ENCODE measurements at places on chromosomes 3 and 15. TPM values are rescaled to one million over a fixed set of nuclear protein-coding genes. Genes with fewer than 3 reads are reported as not detected.

The KCNMB2 gene
- total RNA-seq: 0.27 TPM

The RLBP1 gene
- not detected for total RNA-seq

The CCDC54 gene
- not detected for total RNA-seq

The SAMMSON gene
- total RNA-seq: 0.39 TPM

The ACOX2 gene
- 0.56 TPM for total RNA-seq

The ARID3B gene
- 2.5 TPM for total RNA-seq

The SLC28A1 gene
- total RNA-seq: not detected

The KBTBD13 gene
- total RNA-seq: not detected

The TNFAIP8L3 gene
- 6.1 TPM for total RNA-seq

The CTXN2 gene
- total RNA-seq: not detected

GRCh38 chr3:193310914-193311723 is 67.4 kb downstream of the ATP13A5 start:
- no peak for DNase-seq

- no peak for DNase-seq
Measured at GRCh38 chr3:66136597-66136996, 84.2 kb upstream of the SLC25A26 start.

DNA sequence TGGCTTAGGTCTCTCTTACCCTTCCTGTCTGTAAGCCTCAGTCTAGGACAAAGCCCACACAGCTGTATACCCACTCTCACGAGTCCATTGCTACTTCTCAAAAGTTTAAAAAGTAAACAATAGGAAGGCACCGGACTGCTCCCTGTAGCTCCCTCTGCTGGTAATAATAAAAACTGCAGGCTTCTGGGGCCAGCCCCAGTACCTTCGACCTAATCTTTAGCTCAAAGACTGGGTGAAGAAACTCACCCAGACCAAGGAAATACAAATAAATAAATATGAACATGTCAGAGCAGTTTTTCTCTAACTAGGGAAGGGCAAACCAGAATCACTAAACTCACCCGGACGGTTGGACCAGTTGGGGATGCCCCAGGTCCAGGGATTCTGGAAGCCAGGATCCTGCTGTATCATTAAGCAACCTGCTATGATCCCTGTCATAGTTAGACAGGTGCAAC is 5.0 kb downstream of the FAM219B start:
- no peak for DNase-seq

GRCh38 chr15:99443768-99444446 is 121.9 kb upstream of the MEF2A start:
- peak; percentile 77 for DNase-seq

DNA sequence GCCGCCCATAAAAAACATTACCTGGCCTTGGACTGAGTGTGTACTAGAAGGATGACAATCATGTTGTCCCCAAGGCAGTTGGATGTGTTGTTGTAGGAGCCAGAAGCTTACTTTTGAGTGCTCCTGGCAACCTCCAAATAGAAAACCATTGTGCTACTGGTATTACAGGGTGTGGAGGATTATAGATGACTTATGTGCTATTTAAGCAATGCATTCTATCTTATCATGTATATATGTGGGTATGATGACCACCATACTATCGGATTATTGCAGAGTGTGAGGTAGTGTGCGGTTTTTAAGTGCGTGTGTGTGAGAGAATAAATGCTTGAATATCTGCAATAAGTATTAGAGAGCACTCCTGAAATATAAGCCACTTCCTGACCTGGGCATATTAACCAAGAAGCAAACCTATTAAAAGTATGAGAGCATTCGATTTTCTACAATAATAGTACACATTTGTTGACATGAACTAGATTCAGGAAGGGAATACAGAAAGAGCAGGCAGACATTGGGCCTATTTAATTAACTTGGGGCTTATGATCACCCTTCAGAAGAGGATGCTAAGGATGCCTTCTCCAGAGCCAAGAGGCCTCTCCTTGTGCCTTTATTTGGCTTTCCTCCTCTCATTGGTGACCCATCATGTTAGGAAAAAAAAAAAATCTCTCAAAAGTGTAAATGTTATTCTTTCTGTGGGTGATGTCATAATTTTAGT is 11.7 kb upstream of the MBNL1 start:
- no peak for DNase-seq

GRCh38 chr15:89167267-89168176 is 53.9 kb downstream of the RLBP1 start:
- no peak for DNase-seq

GRCh38 chr3:139935016-139935865 is at the start of gene CLSTN2:
CLSTN2 (plus strand) TSS chr3:139935185.
- DNase-seq: no peak

DNA sequence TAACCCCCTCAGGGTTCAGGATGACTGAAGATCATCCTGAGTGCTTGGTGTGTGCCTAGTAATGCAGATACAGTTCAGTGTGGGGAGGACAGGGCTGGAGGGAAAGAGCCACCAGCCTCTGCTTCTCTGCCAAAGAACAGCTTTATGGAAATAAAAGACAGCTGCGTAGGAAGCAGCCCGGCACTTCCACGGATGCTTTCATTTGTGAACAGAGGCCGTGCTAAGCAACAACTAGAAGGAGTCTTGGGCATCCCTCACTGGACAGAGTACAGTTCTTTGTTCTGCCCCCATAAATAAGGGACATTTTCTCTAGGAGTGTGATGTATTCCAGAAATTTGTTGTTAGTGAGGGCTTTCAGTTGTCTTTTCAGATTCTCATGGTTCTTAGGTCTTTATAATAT is 194.8 kb upstream of the RGMA start:
- no peak for DNase-seq

GRCh38 chr3:23762214-23762613 is 43.5 kb upstream of the UBE2E1 start:
- no peak for DNase-seq

DNA sequence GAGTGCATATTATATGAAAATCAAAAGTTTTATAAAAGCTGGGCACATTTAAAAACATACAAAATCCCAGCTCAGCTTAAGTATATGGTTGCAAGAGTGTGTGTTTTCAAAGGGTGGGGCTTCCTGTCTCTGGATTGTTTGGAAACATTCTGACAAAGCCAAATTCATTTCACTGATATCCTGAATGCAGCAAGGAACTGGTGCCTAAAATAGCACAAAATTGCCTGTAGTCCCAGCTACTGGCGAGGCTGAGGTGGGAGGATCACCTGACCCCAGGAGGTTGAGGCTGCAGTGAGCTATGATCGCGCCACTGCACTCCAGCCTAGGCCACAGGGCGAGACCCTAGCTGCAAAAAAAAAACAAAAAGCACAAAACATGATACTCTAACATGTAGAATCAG is 13.0 kb upstream of the TJP1 start:
- no peak for DNase-seq

- DNase-seq: no peak
Measured at GRCh38 chr3:38636464-38636863, 13.0 kb downstream of the SCN5A start.

GRCh38 chr3:112362221-112362620 is 29.3 kb downstream of the CD200 start:
- no peak for DNase-seq

DNA sequence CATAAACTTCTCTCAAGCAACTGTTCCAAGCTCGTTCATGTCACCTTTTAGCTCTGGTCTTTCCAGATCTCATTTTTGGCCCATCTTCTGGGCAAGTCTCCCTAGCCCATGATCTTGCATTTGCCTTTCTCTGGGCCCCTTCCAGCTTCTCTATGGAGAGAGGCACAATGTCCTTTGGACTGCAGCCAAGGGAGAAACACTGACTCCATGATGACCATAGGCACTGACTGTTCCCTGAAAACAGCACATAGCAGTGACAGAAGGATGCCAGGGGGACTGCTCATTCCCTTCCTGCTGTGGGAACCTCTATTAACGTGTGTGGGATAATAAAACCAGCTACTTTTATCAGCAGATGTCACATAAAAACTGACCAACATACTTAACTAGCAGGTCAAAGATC is 60.3 kb downstream of the STRIT1 start:
- no peak for DNase-seq

- no peak for DNase-seq
Measured at GRCh38 chr3:55105647-55106046, 177.8 kb upstream of the LRTM1 start.

- no peak for DNase-seq
Measured at GRCh38 chr3:3307491-3307890, 128.0 kb upstream of the CRBN start.

- DNase-seq: no peak
Measured at GRCh38 chr3:18216996-18217395, 208.1 kb downstream of the SATB1 start.

- DNase-seq: no peak
Measured at GRCh38 chr3:147618691-147619090, 209.5 kb downstream of the ZIC1 start.

DNA sequence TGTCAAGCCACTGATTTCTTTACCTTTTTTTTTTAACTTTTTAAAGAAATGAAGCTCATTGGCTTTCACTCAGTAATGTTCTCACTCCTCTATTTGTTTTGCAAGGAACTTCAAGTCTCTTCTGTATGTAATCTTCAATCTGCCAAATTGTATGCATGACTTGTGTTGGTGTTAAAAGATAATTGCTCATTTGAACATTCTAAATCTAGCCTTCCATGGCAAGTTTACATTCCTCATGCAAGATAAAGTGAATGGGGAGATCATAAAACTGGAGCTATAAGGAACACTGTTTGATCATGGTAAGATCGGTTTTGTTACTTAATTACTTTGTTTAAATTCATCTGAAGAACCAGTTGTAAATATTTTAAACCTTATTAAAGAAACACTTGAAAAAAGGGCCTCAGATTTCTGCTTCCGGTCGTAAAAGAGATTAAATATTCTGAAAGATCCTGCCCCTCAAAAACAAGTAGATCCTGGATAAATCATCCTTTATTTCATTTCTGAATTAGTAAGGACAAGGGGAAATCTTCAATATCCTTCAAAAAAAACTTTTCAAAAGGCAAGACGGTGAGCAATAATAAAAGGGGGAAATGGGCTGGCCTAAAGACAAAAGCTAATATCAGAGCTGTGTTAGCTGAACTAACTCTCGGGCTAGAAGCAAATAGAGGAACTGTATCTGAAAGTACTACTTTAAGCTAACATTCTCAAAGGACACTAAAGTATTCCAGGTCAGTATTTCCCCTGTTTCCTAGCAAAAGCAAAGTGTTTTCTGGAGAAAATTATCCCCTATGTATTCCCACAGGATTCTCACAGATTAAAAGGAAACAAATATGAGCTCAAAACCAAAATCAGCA is 107.0 kb upstream of the ATP11B start:
- DNase-seq: no peak

- no peak for DNase-seq
Measured at GRCh38 chr3:98563661-98564281, 29.6 kb downstream of the CPOX start.

- no peak for DNase-seq
Measured at GRCh38 chr3:58416191-58416590, 17.4 kb downstream of the PDHB start.

DNA sequence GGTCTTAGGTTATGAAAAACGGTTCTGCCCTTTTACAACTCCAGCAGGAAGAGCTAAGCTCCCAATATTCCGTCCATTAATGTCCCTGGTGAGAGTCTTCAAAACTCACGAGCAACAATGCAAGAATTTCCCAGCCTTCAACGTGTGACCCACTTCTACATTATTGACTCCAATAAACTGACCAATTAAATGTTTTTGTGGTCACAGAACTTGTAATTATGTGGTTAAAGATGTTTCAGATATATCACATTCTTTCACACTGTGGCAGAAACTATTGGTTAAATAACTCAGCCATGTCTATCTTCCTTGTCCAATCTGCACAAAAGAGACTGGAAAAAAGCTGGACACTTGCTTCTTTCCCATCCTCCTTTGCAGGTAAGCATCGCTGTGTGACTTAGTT is 286.6 kb upstream of the ADAMTS9 start:
- no peak for DNase-seq

- no peak for DNase-seq
Measured at GRCh38 chr15:66638377-66638776, 63.7 kb upstream of the SMAD6 start.

DNA sequence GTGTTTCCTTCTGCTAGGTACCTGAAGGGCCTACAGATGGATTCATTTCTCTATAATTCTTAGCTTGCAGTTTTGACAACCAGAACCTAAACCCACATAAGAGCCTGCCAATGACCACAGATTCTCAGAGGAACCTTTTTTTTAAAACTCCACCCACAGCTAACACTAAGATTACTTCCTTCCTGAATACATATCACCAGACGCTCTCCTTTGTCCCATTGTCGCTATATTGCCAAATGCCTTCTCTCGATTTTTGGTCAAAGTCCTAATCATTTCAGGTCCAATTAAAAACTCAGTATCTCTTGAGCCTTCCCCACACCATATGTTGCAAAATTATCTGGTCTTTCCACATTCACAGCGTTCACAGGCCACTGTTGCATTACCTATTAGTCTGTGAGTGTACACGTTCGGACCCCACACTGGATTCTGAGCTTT is 12.4 kb downstream of the ZNF710 start:
- DNase-seq: no peak

DNA sequence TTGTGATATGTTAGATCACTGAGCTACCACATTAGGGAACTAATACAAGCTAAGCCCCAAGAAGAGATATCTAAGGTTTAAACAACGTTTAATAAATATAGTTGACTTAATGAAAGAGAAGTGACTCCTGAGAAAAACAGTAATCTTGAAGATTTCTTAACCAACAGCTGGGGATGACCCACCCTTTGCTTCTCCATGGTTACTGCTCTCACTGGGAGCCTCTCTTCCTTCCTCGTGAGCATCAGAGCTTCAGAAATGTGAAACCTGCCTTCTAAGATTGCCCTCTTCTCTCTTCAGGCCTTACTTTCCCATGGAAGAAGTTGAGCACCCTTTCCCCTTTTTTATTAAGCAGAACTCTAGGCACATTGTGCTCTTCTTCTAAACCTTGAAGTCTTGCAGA is 132.2 kb upstream of the NR2E3 start:
- DNase-seq: no peak

DNA sequence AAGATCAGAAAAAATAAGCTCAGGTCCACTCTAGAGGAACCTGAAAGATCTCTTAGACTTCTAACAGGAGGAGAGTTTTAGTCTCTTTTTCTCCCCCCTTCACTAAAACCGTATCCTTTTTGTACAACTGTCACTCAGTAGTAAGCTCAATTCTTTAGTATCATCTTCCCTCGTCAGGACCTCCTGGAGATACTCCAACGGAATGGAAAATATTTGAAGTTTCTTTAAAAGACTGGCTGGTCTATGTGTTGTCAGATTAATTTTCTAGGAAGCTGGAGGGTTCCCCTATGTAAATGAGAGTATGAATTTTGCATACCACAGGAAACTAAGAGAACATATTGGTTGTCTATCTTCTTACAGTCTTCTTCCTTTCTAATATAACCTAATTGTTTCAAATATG is 747.7 kb upstream of the CBLB start:
- no peak for DNase-seq
